Heart right ventricle (tissue), 16 donors: ENCODE measurements at places on chromosomes 11 and 22. TPM values are rescaled to one million over a fixed set of nuclear protein-coding genes. Genes with fewer than 3 reads are reported as not detected.

WNT7B gene
- not detected for total RNA-seq

GRCh38 chr11:87722756-87723565 lies 452.3 kb downstream of the RAB38 start:
- DNase-seq: peak; percentile 3

DNA sequence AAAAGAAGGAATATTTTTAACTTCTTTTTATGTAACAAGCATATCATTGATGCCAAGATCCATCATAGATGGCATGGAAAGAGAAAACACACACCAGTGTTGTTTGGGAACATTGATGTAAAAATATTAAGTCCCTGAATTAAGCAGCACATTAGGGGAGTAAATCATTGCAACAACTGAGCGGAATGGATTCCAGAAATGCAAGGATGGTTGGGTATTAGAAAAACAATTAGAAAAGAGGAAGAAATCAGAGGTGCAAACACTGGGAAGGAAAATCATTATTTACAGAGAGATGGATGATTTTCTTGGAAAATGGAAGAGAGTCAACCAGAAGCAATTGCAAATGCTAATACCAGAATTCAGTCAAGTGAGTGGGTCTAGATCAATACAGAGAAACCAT lies 8.1 kb downstream of the SMIM38 start:
- no peak for DNase-seq

- peak; percentile 59 for DNase-seq
Observed at GRCh38 chr11:63813563-63814382, 517 bp downstream of the SPINDOC start.

GRCh38 chr22:20141186-20142077 lies 9.4 kb downstream of the CCDC188 start:
- no peak for DNase-seq

TMEM126A gene
- total RNA-seq: 57.8 TPM

DNA sequence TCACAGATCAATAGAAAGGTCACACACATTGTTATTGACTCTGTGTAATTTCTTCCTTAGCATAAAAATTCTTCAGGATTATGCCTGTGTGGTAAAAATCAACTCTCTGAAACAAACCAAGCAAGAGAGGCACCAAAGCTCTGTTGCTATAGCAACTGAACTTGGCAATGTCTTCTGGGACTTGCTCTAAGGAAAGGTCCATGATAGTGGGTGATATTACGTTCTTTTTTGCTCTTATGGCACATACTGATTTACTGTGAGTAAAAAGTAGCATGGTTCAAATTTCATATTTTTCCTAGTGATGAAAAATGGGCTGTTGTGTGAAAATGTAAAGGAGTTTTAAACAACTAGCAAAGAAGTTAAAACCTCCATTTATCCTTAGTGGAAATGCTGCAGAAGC lies 66.4 kb downstream of the SVIP start:
- DNase-seq: no peak

DNA sequence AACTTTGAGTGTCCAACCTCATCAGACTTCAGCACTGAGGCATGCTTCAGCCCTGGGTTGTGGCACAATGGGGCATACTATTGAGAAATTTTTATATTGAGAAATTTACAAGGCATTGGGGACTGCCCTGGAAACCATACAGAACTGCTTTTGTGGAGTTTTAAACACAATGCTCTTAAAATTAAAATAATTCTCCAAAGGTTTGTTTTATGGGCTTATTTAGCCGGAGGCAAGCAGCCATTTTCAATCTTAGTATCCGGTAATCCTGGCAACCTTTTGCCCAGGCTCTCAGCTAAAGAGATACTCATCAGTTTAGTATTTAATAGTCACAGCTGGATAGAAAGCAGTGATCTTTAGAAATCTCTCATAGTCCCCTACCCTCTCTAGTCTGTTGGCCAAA lies 3.1 kb upstream of the EXPH5 start:
- DNase-seq: no peak

DLG2 gene
- total RNA-seq: 6.5 TPM

- no peak for DNase-seq
Observed at GRCh38 chr22:36858156-36858555, 2.6 kb upstream of the NCF4 start.

- DNase-seq: peak; percentile 3
Observed at GRCh38 chr11:6608726-6609501, 3.1 kb downstream of the TAF10 start.

- no peak for DNase-seq
Observed at GRCh38 chr22:43535336-43535735, 123.5 kb downstream of the MPPED1 start.

MS4A6E gene
- not detected for total RNA-seq

GRCh38 chr11:73931039-73931645 lies 19.7 kb upstream of the DNAJB13 start:
- DNase-seq: no peak

DNA sequence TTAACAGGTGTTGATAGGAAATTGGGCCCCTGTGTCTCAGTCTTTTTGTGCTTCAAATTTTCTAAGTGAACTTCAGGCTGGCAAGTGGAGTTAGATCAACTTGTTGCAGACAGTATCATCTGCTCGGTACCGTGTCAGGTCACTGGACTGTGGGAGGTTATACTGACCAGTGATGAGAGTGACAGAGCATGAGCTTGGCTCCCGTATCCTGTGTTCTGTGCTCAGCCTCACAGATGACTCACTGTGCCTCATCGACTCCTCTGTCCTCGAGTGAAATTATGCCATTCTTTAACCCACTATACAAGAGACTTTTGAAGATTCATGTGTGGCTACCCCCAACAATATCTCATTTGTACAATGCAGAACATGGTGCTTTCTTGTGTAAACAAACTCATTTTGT lies 7.9 kb downstream of the GRAP2 start:
- DNase-seq: no peak

- no peak for DNase-seq
Observed at GRCh38 chr11:110973401-110973980, 261.3 kb upstream of the ARHGAP20 start.

- DNase-seq: no peak
Observed at GRCh38 chr22:28016781-28017557, 97.9 kb upstream of the PITPNB start.

- DNase-seq: peak; percentile 11
Observed at GRCh38 chr22:33648478-33648877, 271.8 kb downstream of the LARGE1 start.

- DNase-seq: no peak
Observed at GRCh38 chr11:33500861-33501479, 199.7 kb downstream of the C11orf91 start.

ACCSL gene
- not detected for total RNA-seq

- DNase-seq: peak; percentile 6
Observed at GRCh38 chr11:44621784-44622183, 56.3 kb downstream of the CD82 start.

GRCh38 chr22:26702906-26703830 lies 45.8 kb downstream of the MIAT start:
- DNase-seq: no peak

OR52H1 gene
- not detected for total RNA-seq

DNA sequence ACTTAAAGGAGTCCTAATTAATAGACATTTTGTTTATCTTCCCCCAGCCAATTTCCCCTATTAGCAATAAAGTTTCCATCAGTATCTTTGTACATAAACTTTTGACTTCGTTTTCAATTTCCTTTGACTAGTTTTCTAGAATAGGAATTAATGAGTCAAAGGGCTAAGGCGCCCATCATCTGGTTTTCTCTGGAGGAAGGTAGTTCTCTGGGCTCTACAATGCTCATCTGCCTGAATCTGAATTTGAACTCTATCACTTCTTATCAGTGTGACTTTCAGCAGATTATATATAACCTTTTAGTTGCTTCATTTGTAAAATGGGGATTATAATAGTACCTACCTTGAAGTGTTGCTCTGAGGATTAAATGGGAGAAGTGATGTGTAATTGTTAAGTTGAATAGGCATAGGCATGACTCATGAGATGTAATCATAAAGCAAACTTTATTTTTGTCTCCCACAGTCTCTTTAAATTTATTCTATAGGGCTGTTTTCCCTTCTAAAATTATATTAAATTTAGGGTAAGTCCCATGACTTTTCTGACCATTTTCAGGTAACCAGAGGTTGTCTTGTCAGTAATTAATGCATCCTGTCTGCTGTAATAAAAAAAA lies 5.8 kb upstream of the TUB start:
- no peak for DNase-seq

DNA sequence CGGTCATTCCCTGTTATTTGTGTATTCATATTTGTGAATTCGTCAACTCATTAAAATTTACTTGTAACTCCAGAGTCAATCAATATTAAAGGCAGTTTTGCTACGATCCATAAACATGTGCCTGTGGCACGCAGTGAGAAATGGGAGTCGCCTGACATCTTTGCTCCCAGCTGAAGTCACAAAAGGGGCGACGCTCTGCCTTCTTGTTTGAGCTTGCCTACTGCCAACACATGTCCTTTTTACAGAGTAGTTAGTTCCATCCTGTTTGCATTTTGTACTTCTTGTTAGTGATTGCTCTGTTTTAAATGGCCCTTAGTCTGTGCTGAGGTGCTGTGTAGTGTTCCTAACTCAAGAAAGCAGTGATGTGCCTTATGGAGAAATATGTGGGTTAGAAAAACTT lies 305.3 kb downstream of the ETS1 start:
- DNase-seq: no peak

CD3E gene
- total RNA-seq: 3.6 TPM

- no peak for DNase-seq
Observed at GRCh38 chr22:28187612-28188011, 268.6 kb upstream of the PITPNB start.

C1QTNF5 gene
- 12.4 TPM for total RNA-seq

PRDX5 gene
- 284 TPM for total RNA-seq

- DNase-seq: no peak
Observed at GRCh38 chr11:93481696-93482095, 61.5 kb downstream of the SMCO4 start.

DNA sequence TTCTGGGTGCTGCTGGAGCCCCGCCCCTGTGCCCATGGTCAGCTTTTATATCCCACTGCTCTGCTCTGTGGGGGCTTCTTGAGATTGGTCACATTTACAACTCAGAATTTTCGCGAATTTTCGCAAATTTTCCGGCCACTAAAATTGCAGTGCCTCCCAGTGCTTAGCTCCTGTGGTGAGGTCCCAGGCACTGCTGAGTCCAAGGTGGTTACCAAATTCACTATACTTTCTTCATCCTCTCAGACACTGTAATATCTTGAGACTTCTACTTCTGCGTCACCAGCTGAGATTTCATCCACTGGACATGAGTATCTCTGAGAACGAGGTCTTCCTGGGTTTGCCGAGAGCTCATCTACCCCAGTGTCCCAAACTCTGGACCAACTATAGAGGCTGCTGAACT lies 8.7 kb downstream of the KDM4F start:
- DNase-seq: no peak

DNA sequence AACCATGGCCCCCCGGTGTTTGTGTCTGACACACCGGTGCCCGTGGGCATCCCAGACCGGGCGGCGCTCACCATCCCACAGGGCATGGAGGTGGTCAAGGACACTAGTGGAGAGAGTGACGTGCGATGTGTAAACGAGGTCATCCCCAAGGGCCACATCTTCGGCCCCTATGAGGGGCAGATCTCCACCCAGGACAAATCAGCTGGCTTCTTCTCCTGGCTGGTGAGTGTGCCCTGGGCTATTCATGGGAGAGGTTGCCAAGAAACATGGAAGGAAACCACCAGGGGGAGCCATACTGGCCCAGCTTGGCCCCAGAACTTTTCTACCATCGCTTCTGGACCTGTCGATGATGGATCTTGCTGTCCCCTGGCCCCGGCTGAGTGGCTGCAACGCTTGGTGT lies 36.5 kb downstream of the PRDM11 start:
- no peak for DNase-seq

- DNase-seq: no peak
Observed at GRCh38 chr22:25881210-25881755, 139.3 kb downstream of the MYO18B start.

DNA sequence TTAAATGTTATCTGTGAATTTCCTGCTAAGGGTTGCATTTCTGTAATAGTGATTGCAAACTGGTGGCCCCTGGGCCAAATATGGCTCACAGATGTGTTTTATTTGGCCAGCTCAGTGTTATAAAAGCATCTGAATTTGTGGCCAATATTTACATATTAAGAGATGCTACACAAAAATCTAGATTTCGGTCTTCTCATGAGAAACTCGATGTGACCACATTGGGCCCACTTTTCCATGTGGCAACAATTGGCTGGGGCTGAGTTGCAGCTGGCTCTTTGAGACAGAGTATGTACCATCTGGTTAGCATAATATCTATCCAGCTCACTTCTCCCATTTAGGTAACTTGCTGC lies 244.5 kb upstream of the POU2AF2 start:
- DNase-seq: no peak

DNA sequence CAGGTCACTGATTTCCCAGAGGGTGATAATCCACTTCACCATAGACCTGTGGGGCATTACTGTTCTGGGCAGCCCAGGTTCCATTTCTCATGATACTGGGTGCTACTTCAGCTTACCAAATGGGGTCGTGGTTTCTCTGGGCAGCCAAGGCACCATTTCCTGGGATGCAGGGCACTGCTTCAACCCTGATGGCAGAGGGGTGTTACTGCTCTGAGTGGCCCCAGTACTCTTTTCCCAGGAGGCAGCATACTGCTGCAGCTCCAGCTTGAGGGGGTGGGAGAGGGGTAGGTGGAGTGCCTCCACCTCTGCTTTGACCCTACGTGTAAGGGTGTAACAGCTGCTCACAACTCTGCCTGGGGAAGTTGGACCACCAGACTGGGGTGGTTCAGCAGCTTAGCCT lies 51.1 kb downstream of the PRMT3 start:
- DNase-seq: no peak

DNA sequence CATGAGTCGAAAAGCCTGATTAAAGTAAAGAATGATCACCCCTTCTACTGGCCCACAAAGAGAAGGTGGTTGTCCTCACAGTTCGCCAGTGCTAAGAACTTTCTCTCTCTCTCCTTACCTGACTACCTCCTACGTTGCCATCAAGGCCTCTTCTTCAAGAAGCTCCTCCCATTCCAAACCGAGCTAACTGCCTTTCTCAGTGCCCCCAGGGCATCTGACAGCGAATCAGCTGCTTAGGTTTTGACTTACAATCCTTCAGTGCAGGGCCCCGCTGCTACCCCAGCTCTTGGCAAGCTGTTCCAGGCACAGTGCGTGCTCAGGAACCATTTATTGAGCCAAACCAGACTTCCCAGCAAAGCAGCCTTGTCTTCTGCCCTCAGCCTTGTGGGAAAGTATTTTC lies 5.8 kb downstream of the VSTM5 start:
- no peak for DNase-seq

DNA sequence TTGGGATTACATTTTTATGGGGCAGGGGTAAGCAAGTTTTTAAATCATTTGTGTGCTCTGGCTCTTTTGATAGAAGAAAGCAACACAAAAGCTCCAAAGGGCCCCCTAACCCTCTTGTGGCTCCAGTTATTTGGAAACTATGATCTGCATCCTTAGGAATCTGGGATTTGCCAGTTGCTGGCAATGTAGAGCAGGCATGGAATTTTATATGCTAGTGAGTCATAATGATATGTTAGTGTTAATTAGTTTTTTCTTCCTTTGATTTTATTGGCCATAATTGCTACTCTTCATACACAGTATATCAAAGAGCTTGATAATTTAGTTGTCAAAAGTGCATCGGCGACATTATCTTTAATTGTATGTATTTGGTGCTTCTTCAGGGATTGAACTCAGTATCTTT lies 10.1 kb downstream of the RAG1 start:
- no peak for DNase-seq
